ENCODE measurements at places on chromosomes 5 and 9.

- no peak for DNase-seq
Measured at GRCh38 chr9:18766989-18767550, 265.9 kb downstream of the SAXO1 start.

DNA sequence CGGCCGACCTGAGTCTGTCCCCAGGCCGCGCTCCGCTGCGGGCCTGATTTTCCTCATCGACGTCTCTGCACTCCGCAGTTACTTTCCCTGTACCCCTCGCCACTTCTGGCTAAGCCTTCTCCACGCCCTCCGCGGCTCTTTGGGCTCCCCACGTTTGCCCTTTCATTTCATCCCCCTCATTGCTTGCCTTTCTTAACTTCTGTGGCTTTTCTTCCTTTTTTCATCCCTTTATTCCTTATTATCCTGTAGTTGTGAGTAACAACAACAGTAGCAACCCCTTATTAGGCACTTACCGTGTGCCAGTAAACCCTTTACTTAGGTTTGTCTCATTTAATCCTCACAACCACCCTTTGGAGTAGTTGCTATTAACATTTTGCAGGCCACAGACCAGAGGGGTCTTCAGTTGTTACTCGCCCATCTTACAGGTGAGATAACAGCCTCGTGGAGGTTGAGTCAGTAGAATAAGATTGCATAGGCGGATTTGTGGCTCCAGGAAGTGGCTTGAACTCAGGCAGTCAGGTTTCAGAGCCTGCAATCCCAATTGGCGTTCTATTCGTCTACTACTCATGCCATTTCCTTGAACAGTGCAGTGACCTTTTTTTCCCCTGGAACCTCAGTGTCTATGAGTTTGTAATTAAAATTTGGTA is 724 bp downstream of the TCERG1 start:
- peak; percentile 23 for DNase-seq

DNA sequence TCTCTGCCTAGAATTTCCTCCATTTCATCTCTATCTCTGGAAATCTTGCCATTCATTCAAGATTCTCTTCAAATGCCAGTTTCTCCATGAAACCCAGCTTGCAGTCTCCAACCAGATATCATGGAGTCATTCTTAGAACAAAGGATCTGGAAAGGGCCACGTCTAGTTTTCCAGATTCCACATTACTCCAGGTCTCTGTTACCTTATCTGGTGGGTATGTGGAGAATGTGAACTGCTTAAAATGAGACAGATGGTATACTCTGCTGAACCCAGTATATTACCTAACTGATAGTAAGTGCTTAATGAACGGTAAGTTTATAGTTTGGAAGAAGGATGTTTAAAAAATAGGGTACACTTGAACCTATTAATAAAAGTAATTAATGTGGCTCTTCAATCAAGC is 52.3 kb upstream of the ZSWIM6 start:
- DNase-seq: no peak

GRCh38 chr9:5305741-5306140 is 1.2 kb upstream of the RLN2 start:
- DNase-seq: no peak

GRCh38 chr9:122115176-122116035 is 22.3 kb upstream of the TTLL11 start:
- no peak for DNase-seq

Measured in CD4-positive, alpha-beta T cell treated with Interleukin-2 at 100 ng/mL for 4 hours (primary cell).